ENCODE measurements at places on chromosomes 5 and 9.

DNA sequence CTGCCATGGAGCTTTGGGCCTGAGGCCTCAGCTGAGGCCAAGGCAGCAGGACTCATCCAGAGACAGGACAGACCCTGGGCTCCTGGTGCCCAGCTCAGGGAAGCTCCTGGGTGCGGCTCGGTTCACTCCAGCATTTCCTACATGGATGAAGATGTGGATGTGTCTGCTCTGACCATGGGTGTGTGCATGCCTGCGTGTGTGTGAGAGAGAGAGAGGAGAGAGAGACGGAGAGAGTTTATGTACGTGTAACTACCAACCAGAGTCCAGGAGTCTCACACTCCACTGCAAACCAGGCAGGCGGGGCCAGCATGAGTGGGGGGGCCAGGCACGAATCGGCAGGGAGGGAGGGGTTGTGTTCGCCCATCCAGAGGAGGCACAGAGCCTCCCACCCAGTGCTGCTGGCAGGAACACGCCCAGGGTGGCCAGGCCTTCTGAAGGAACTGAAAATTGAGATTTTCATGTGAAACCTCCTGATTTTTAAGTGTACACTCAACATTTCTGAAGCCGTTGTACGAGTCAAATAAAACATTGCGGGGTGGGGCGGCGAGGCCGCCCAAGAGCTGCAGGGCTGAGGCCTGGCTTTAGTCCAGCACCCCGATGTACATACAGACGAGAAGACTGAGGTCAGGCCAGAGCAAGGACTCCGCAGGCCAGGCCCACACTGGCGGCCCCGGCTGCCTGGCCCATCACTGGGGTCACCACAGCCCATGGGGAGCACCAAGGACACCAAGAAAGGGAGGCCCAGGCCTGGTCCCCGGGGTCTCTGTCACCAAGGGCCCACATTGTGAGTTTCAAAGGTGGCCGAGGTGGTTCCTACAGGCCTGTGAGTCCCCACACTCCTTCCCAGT, 88.7 kb downstream of the ADAMTS2 start:
- no peaks in the 10 kb centered on the region for H3K27me3 ChIP-seq
- H3K4me1 ChIP-seq: no peaks in the 10 kb centered on the region
- H3K27ac ChIP-seq: no peak overlapping the region
- no peak for DNase-seq
- H3K36me3 ChIP-seq: no peaks in the 10 kb centered on the region
- H3K4me3 ChIP-seq: no peak overlapping the region

DNA sequence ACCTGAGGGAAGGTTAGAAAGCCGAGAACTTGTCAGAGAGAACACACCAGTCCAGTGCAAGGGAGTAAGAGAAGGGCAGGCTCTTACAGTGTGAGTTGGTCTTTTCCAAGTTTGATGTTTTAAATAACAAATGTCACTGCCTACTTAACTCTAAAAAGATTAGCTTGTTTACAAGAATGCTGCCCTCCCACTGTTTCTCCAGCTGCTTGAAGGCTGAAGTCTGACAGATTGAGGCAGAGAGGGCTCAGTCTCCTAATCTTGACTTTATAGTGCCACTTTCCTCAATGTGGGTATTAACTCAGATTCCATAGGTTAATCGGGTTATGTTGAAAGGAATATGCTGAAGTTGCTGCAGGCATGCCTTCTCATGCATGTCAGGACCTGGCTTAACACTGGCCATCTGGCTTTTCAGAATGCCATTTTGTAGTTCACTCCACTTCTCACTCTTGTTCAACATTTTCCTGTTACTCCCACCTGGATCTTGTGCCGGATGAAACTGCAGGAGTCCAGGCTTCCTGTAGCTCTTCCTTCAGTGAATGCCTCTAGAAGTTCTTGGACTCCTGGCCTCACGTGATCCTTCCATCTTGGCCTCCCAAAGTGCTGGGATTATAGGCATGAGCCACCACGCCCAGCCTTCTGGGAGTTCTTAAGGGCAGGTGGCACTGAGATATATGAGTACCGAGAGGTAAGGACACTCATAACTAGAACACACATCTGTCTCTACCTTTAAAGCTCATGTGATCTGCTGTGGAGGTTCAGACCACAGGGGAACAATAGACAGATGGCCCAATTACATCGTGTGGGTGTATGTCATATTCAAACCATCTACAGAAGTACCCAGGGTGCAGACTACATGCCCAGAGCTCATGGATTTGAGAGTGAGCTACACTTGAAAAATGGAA, 249.7 kb downstream of the ARHGAP26 start:
- H3K36me3 ChIP-seq: peaks cover 16% of the 10 kb centered on the region
- H3K4me3 ChIP-seq: no peak overlapping the region
- peak overlapping the region; percentile 76 for H3K27ac ChIP-seq
- DNase-seq: no peak

DNA sequence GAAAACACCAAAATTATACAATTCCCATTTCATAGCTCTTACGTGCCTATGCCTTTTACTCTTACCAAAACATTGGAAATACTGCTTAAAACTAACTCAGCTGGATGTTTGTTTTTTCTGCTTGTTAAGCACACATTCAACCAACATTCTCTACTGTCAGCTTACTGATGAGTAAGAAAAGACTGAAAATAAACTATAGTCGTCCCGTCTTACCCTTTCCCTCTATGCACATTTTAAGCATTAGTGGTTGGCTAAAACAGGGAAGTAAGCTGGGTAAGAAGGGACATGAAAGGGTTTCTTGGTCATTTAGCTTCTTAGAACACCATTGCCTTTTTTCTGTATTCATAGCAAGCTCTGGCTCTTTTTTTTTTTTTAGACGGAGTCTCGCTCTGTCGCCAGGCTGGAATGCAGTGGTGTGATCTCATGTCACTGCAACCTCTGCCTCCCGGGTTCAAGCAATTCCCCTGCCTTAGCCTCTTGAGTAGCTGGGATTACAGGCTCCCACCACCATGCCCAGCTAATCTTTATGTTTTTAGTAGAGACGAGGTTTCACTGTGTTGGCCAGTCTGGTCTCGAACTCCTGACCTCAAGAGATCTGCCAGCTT, 232.1 kb upstream of the PCSK5 start:
- no peaks in the 10 kb centered on the region for H3K4me1 ChIP-seq
- no peak overlapping the region for H3K4me3 ChIP-seq
- no peak overlapping the region for H3K27ac ChIP-seq

GRCh38 chr5:56108246-56108645, 113.5 kb upstream of the IL6ST start:
- peaks cover 48% of the 10 kb centered on the region for H3K4me1 ChIP-seq
- peak overlapping the region; percentile 63 for H3K27ac ChIP-seq
- H3K4me3 ChIP-seq: no peak overlapping the region
- no peak for DNase-seq

DNA sequence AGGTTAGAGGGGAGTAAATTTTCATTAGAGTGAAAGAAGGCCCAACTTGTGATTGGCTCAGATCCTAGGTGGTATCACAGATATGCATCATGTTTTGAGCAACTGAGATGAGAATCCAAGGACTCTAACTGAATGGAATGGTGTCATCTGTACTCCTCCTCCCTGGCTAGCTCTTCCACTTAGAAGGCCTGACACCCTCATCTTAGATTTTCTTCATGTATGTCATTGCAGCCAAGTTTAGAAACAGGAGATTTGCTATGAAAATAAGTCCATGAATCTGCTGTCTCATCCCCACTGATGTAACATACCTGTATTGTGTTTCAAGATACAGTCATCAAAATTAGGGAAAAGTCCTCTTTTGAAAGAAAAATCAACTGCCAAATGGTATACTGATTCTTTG, 54.4 kb downstream of the ITGA1 start:
- no peak overlapping the region for H3K27ac ChIP-seq
- no peaks in the 10 kb centered on the region for H3K27me3 ChIP-seq
- DNase-seq: no peak
- H3K36me3 ChIP-seq: peaks cover 2% of the 10 kb centered on the region

DNA sequence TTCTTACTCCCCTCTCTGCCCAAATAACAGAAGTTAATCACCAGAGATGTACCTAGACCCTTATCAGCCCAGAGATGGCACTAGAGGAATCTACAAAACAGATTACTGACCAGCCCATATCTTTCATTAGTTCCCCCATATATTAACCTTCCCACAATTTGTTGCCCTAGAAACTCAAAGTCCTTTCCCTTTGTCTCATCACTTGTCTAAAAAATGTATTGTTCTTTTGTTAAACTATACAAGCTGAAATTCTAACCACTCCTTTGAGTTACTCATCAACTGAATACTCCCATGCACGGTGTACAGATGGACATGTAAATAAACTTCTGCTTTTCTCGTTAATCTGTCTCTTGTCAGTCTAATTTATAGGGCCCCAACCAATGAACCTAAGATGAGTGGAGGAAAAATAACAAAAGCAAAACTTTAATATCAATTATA, 130.9 kb downstream of the CCDC192 start:
- no peaks in the 10 kb centered on the region for H3K36me3 ChIP-seq
- peaks cover 14% of the 10 kb centered on the region for H3K27me3 ChIP-seq
- H3K4me3 ChIP-seq: no peak overlapping the region
- DNase-seq: no peak
- no peak overlapping the region for H3K27ac ChIP-seq
- H3K4me1 ChIP-seq: no peaks in the 10 kb centered on the region

- H3K27me3 ChIP-seq: no peaks in the 10 kb centered on the region
- DNase-seq: no peak
- no peak overlapping the region for H3K4me3 ChIP-seq
- no peaks in the 10 kb centered on the region for H3K36me3 ChIP-seq
- H3K27ac ChIP-seq: no peak overlapping the region
- H3K4me1 ChIP-seq: no peaks in the 10 kb centered on the region
Measured at GRCh38 chr5:121160591-121160990, 691.1 kb upstream of the FTMT start.

DNA sequence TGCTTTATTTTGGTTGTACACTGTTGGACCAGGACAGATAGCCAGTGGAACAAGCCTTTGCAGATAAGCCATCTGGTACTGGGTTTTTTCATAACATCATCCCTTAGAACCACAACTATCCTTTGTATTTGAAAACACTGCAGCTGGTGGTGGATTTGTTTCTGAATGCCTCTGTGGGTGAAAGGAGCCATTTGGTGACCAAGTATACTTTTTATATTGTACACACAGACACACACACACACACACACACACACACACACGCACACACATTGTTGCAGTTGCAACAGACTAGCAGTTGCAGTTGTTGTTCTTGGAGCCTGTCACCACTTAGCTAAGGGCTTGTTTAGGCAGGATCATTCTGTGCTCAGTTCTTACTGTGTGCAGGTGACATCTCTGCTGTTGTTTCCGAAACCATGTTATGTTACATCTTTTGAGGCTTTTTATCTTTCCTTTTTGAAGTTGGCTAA, 22.9 kb upstream of the CAVIN4 start:
- no peak overlapping the region for H3K27ac ChIP-seq
- H3K36me3 ChIP-seq: no peaks in the 10 kb centered on the region
- DNase-seq: no peak
- no peaks in the 10 kb centered on the region for H3K4me1 ChIP-seq
- H3K4me3 ChIP-seq: no peak overlapping the region
- H3K27me3 ChIP-seq: no peaks in the 10 kb centered on the region

GRCh38 chr5:158534203-158534602, 565.5 kb downstream of the EBF1 start:
- no peaks in the 10 kb centered on the region for H3K36me3 ChIP-seq
- H3K4me1 ChIP-seq: no peaks in the 10 kb centered on the region
- no peak overlapping the region for H3K27ac ChIP-seq
- H3K4me3 ChIP-seq: no peak overlapping the region

- no peaks in the 10 kb centered on the region for H3K4me1 ChIP-seq
- H3K27me3 ChIP-seq: peaks cover 61% of the 10 kb centered on the region
- H3K36me3 ChIP-seq: no peaks in the 10 kb centered on the region
- no peak for DNase-seq
Measured at GRCh38 chr5:159049844-159050315, 49.8 kb downstream of the EBF1 start.

- no peak for DNase-seq
- H3K36me3 ChIP-seq: no peaks in the 10 kb centered on the region
- no peak overlapping the region for H3K4me3 ChIP-seq
- H3K4me1 ChIP-seq: no peaks in the 10 kb centered on the region
Measured at GRCh38 chr5:156031181-156031580, 295.8 kb upstream of the SGCD start.

GRCh38 chr5:178786859-178787499, 56.5 kb upstream of the ZNF354A start:
- no peaks in the 10 kb centered on the region for H3K4me1 ChIP-seq
- no peak for DNase-seq
- H3K4me3 ChIP-seq: no peak overlapping the region
- H3K27ac ChIP-seq: no peak overlapping the region

GRCh38 chr9:113589890-113590289, 126.4 kb downstream of the RGS3 start:
- no peaks in the 10 kb centered on the region for H3K27me3 ChIP-seq
- no peak overlapping the region for H3K27ac ChIP-seq
- DNase-seq: no peak
- H3K36me3 ChIP-seq: peaks cover 23% of the 10 kb centered on the region

GRCh38 chr9:135612437-135612836, 26.9 kb downstream of the GLT6D1 start:
- no peaks in the 10 kb centered on the region for H3K27me3 ChIP-seq
- H3K27ac ChIP-seq: no peak overlapping the region
- no peaks in the 10 kb centered on the region for H3K4me1 ChIP-seq
- H3K36me3 ChIP-seq: no peaks in the 10 kb centered on the region
- H3K4me3 ChIP-seq: no peak overlapping the region
- DNase-seq: no peak

GRCh38 chr5:4020400-4020799, 424.8 kb downstream of the IRX1 start:
- H3K4me3 ChIP-seq: no peak overlapping the region
- DNase-seq: no peak
- no peaks in the 10 kb centered on the region for H3K27me3 ChIP-seq
- no peak overlapping the region for H3K27ac ChIP-seq
- H3K36me3 ChIP-seq: no peaks in the 10 kb centered on the region

- no peaks in the 10 kb centered on the region for H3K4me1 ChIP-seq
- H3K4me3 ChIP-seq: peak overlapping the region; percentile 54
- H3K36me3 ChIP-seq: no peaks in the 10 kb centered on the region
- H3K27ac ChIP-seq: no peak overlapping the region
- no peak for DNase-seq
Measured at GRCh38 chr9:136689108-136689460, 1.8 kb upstream of the AGPAT2 start.

GRCh38 chr9:124280176-124280691, 22.5 kb downstream of the NEK6 start:
- no peak for DNase-seq
- H3K4me3 ChIP-seq: no peak overlapping the region
- H3K4me1 ChIP-seq: peaks cover 5% of the 10 kb centered on the region
- H3K27me3 ChIP-seq: peaks cover 3% of the 10 kb centered on the region

DNA sequence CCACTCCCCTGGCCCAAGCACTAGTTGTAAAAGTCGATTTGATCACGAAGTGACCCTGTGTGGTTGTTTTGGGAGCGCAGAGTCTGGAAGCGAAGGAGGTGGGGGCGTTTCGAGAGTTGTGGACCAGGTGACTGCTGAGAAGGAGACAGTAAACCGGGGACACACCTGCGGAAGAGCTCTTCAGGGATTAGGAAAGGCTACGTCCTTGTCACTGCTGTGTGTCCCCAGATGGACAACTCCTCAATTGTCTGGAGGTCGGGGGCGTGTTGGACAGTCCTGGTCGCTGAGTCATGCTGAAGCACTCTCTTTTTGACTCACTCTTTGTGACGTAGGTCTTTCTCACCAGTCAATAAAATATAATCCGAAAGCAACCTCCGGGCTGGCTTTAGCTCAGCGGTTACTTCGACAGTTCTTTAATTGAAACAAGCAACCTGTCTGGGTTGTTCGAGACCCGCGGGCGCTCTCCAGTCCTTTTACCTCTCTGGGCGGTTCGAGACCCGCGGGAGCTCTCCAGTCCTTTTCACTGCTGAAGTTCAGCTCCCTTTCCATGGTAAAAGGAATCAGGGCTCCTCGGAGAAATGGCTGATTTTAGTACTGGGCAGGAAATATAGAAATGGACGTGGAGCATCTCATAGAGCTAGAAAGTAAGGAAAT, 10.8 kb downstream of the ZMAT2 start:
- peak; percentile 87 for DNase-seq
- H3K4me3 ChIP-seq: peak overlapping the region; percentile 91
- peak overlapping the region; percentile 94 for H3K27ac ChIP-seq
- H3K4me1 ChIP-seq: peaks cover 22% of the 10 kb centered on the region
- peaks cover 8% of the 10 kb centered on the region for H3K27me3 ChIP-seq

Measured in activated T-helper 1 cell treated with anti-CD3 and anti-CD28 coated beads, Interleukin-12 subunit alpha, Interleukin-12 subunit beta, Interleukin-2, Interleukin-4 antibody, amounts not matched to agents 30 ng/mL and 10 ng/mL and 1 ng/mL, durations not matched to agents 14 hours and 24 hours and 36 hours (primary cell).